AG04450 (cell line): ENCODE measurements at places on chromosomes 4 and X. TPM values are rescaled to one million over a fixed set of nuclear protein-coding genes. Genes with fewer than 3 reads are reported as not detected.

DNA sequence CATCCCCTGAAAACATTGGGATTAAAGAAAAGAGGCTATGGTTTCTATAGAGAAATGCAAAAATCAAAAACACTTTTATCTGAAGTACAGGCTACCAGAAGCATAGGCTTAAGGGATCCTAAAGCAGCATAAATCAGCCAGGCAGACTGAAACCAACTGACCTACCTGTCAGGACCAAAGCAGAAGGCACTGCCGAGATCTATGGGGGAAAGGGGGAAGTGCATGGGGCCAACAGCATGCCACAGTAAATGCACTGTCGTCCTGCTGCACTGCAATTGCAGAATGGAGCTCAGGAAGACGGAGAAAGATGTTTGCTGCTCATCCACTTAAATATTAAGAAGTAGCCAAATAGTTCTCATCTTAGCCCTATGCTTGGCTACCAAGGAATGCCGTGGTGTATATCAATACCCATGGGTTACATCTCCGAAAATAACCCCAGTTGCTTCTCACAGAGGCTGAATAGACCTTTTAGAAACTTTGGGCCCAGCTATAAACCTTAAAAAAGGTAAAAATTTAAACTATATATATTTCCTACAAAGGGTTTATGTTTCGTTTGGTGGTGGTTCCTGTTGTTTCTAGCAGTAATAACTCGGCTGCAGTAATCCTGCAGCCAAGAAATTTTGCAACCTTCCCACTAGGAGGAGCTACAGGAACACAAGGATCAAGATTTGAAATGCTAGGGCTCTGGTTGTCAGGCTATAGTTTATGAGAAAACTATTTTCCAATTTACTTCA is 312.2 kb upstream of the DIAPH2 start:
- peak; percentile 24 for DNase-seq

GRCh38 chr4:76306882-76307659 is 538 bp downstream of the STBD1 start:
- DNase-seq: no peak

- no peak for DNase-seq
Measured at GRCh38 chr4:147138171-147138570, 192.5 kb upstream of the TTC29 start.

DNA sequence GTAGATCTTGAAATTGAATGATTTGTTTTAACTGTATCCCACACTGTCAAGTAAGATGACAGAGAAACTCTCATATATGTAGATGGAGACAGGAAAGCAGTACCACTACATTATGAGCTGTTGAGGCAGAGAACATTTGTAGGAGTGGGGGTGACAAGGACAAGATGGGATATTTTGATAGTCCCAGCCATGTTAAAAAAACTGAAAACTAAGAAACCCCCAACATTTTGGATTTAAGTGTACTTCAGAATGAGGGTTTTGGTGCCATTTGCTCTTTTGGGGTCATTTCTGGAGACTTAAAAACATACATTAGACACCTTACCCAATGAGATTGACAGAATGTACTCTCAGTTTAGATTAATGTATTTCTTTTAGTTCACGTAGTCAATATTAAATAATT is 149.9 kb upstream of the SLC4A4 start:
- DNase-seq: no peak

GRCh38 chrX:119870626-119871131 is 854 bp downstream of the RNF113A start:
- DNase-seq: no peak

DNA sequence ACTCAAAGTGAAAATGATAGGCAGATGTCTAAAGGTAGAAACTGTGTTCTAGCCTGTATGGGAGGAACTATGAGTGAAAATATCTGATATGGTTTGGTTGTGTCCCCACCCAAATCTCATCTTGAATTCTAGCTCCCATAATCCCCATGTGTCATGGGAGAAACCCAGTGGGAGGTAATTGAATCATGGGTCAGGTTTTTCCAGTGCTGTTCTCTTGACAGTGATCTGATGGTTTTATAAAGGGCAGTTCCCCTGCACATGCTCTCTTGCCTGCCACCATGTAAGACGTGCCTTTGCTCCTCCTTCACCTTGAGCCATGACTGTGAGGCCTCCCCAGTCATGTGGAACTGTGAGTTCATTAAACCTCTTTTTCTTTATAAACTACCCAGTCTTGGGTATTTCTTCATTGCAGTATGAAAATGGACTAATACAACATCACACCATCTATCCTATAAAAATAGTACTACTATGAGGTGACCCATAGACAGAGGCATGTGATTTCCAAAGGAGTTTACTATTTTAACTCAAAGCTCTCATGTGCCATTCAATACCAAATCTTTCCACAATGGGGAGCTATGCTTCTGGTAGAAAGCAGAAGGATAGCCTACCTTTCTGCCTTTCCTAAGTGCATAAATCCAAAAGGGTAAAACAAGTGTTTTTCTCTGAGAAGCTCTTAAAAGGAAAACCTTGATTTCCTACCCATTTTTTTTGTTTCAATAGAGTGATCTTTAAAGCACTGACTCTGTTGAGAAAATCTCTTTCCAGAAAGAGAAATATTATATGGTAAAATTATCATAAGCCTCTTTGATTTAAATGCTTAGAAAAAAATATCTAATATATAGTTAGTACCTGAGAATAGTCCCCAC is 38.8 kb downstream of the SEC31A start:
- no peak for DNase-seq

DNA sequence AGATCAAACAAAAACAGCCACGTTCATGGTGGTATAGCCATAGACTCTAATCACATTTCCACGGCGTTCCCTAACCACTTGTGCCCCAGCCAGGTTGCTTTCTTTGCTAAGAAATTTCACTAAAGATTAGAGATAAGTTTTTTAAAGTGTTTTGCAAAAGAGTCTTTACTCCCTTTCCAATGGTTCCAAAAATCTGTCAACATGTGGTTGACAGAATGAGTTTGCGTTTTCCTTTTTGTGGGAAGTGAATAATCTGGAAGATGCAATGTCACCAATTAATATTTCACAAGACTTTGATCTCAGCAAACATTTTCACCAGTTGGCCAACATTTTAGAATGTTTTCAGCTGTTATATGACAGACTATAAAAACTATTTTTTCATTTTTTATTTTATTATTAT is 35.3 kb downstream of the CXCL1 start:
- no peak for DNase-seq

DNA sequence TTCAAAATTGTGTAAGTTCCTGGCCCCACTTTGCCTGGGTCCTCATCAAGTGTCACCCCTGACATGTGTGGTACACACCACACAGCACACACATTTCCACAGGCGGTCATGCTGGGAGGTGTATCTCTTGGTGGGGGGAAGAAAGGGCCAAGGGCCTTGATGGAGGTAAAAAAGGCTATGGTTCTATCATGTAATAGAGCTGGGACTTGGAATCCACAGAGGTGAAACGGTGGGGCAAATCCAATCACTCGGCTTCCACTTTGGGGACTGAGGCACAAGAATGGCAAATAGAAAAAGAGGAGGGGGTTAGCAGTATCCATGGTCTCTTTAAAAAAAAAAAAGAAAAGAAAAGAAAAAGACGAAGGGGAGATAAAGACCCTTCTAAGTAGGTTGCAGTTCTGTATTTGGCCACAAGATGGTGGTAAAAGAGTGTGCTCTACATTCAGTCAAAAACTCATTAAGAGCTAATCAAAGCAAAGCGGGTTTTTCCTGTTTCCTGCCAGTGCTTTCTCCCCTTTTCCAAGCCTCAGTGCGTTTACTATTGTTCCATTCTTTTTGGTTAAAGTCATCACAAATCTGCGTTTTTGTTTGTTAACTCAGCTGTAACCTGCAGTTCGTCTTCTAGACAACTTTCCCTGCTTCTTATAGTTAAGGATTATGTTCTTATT is 37.0 kb upstream of the ATP6AP2 start:
- peak; percentile 29 for DNase-seq

GRCh38 chr4:155809835-155810234 is 51.0 kb downstream of the GUCY1B1 start:
- peak; percentile 70 for DNase-seq

FAM184B gene
- 0.07 and 0.09 TPM in 2 replicates for polyA plus RNA-seq

ANTXR2 gene
- polyA plus RNA-seq: 87.7 and 105 TPM in 2 replicates
